Melanocyte of skin (primary cell): ENCODE measurements at places on chromosomes 1 and 21. TPM values are rescaled to one million over a fixed set of nuclear protein-coding genes. Genes with fewer than 3 reads are reported as not detected.

Gene RGS16
- total RNA-seq: not detected in 2 replicates

Gene CAPN8
- total RNA-seq: 0.34 TPM in 1 of 2 replicates, not detected in the other

Gene SPATA46
- not detected in 2 replicates for total RNA-seq

Gene DDX59
- total RNA-seq: 15.4 and 17.6 TPM in 2 replicates

Gene LRRC38
- not detected in 2 replicates for total RNA-seq

Gene ELAVL4
- total RNA-seq: not detected in 2 replicates

Gene CDK18
- total RNA-seq: 4.3 and 7.2 TPM in 2 replicates

Gene C1orf226
- not detected in 2 replicates for total RNA-seq

Gene APCS
- not detected in 2 replicates for total RNA-seq

Gene SELENBP1
- 42.0 and 55.6 TPM in 2 replicates for total RNA-seq
